Chondrocyte (in vitro differentiated cells): ENCODE measurements at places on chromosomes 1 and 21. TPM values are rescaled to one million over a fixed set of nuclear protein-coding genes. Genes with fewer than 3 reads are reported as not detected.

Gene IVL
- not detected in 3 replicates for total RNA-seq

Gene CFHR4
- not detected in 3 replicates for total RNA-seq

- no peak for DNase-seq
Observed at GRCh38 chr1:152699746-152700145, 1.6 kb downstream of the LCE2A start.

Gene USP33
- 38.8 to 48.6 TPM (median 41.7 TPM) in 3 replicates for total RNA-seq

DNA sequence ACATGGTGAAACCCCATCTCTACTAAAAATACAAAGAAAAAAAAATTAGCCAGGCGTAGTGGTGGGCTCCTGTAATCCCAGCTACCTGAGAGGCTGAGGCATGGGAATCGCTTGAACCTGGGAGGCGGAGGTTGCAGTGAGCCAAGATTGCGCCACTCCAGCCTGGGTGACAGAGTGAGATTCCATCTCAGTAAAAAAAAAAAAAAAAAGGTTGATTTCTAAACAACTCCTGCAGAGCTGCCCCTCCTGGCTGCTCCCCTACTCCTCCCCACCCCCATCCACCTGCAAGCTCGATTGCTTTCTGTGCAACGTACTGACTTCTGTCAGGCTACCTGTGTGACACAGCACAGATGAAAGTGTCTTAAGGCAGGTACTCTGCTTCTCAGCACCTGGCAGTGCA, 13.3 kb downstream of the ETV3L start:
- DNase-seq = no peak

DNA sequence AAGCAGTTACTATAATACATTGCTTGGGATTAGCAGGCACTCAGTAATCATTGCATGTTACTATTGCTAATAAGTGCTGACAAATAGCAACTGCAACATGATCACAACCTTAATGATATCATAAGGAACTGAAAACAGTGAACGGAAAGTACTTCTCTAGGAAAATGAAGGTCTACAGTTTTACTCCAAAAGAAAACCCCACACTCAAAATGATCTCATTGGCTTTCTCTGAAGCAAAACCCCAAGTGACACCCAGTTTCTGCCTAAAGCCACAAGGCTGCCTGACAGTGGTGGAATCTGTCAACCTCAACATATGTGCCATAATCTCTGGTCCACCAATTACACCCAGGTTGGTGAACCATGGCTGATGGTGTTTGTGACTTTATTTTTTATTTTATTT, 137.6 kb downstream of the PTGER3 start:
- DNase-seq = no peak

- no peak for DNase-seq
Observed at GRCh38 chr1:246483569-246483933, 23.5 kb downstream of the SMYD3 start.

Gene COL6A1
- 994 to 1,063 TPM (median 1,052 TPM) in 3 replicates for total RNA-seq

Gene OVAAL
- total RNA-seq = not detected in 3 replicates

DNA sequence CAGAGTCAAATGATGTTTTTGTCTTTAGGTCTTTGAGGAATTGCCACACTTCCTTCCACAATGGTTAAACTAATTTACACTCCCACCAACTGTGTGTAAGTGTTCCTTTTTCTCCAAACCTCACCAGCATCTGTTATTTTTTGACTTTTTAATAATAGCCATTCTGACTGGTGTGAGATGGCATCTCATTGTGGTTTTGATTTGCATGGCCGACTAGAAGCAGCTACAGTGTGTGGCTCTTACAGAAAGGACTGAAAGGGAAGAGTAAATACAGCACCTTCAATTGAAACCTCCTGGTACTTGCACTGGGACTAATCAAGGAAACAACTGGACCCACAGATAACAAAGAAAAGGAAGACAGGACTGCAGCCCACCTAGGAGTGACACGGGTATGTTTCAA, 668.0 kb upstream of the RGS18 start:
- DNase-seq = no peak

GRCh38 chr1:31127266-31127665, 61.7 kb upstream of the PUM1 start:
- no peak for DNase-seq
